AG20443 (cell line): ENCODE measurements at places on chromosomes 5 and 9.

DNA sequence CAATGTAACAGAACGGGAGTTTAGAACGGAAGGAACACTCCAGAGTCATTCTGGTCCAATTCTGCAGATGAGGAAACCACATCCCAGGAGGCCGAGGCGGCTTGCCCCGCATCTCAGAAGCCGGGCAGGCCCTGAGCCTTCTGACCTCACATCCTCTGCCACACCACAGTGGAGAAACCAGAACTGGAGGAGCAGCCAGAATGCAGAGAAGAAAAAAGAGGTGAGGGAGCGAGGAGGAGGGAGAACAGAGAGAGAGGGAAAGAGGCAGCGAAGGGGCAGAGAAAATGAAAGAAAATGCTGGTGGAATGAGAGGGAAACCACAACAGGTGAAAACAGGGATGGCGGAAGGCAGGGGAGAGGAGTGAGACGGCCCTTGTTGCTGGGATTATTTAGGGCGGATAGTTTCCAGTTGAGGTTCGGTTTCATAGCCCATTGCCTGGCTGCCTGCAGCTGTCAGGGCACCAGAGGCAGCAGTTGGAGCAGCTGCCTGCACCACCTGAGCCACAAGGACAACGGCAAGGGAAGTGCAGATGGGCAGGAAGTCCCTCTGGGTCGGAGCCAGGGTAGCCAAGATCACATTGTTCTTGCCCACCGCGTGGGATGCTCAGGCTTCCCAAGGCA is at the start of gene HMHB1:
HMHB1 (plus strand) TSS at position 77 of the 621 bp plus-strand sequence.
- no peak for DNase-seq

DNA sequence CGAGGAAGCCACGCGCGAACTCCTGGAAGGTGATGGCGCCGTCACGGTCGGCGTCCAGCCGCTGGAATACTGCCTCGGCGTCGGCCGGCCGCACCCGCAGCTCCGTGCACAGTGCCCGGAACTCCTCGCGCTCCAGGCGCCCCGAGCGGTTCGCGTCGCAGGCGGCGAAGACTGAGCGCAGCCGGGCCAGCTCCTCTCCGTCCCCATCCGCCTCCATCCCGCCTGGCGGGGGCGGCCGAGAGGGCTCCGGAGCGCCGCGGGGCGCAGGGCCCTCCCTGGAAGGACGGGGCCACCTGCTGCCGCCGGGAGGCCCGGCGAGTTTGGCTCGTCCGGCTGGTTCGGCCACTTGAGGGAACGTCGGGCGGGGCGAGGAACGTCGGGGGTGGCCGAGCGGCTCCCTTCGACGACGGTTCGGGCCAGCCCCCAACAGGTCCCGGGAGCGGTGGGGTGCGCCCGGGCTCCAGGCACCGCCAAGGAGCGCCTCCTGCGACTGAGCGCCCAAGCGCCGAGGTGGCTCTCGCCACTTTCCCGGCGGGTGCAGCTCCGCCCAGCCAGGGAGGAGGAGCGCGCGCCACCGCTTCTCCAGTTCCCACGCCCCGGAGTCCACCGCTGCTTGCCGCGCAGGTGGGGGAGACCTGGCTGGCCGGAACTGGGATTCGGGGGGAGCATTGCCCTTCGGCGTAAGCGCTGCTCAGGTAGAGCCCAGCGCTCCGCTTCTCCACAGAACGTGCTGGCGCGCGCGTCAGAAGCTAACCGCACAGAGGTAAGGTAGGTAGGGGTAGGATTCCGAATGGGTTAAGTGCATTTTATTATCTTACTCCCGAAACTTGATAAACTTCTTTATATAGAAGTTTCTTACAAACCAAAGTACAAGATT is at the start of gene RASEF:
RASEF (minus strand) TSS at position 492 of the 877 bp plus-strand sequence; CDS start at position 217, 275 bp downstream.
- peak; percentile 59 for DNase-seq

GRCh38 chr5:140399979-140400729 is 1.5 kb upstream of the ANKHD1 start:
- DNase-seq, result no peak

DNA sequence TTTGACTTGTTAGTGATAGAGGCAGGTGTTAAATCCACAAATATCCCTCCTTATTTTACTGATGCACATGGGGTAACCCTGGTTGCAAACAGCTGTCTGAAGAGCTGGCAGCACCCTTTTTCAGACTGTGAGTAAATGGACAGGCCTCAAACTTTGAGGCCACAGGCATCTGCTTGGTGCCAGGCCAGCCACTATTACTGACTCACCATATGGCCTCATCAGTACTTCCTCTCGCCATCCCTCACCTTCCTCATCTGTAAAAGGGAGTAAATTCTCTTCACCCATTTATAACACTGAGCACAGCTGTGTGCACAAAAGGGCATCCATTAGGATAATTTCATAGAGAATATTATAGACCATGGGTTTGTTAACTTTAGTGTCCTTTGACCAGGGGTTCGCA is 11.9 kb upstream of the TNIP1 start:
- DNase-seq, result peak; percentile 65

GRCh38 chr5:72815580-72816283 is 729 bp upstream of the TNPO1 start:
- no peak for DNase-seq

- no peak for DNase-seq
These were observed 45.2 kb upstream of the CKMT2 start for GRCh38 chr5:81187885-81188284.

GRCh38 chr5:9278921-9279603 is 266.8 kb downstream of the SEMA5A start:
- DNase-seq, result no peak

- DNase-seq, result no peak
These were observed 11.8 kb upstream of the HMGCR start for GRCh38 chr5:75325242-75325641.

DNA sequence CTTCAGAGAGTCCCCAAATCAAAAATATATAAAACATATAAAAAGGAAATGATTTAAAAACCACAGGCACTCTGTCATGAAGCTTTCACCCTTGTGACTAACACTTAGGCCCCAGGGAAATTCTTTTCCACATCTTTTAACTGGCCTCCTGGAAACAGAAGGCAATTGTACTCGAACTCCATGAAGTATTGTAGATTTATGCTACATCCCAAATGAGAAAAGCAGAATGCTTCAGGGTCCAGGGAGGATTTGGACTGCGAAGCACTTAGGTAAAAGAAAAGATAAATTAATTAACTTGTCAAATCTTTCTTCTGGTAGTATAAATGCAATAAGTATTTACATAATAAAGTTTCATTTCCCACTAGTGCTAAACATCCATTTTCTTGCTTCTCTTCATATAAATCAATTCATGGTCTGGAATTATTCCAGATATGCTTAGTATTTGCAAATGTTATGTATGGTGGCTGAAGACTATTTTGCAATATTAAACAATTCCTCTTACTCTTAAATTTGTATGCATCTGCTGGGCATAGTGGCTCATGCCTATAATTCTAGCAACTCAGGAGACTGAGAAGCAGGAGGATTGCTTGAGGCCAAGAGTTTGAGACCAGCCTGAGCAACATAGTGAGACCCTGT is 64.9 kb upstream of the ELL2 start:
- DNase-seq, result peak; percentile 52

- no peak for DNase-seq
These were observed 137.5 kb downstream of the MAT2B start for GRCh38 chr5:163642904-163643303.

- DNase-seq, result no peak
These were observed 68.3 kb downstream of the HMGCR start for GRCh38 chr5:75405296-75405695.
